Stimulated activated naive B cell treated with anti-CD40 and anti-IgM and Interleukin-4, amounts not matched to agents 10 μg/mL and 1 μg/mL and 100 μg/mL, for 72 hours (primary cell): ENCODE measurements at places on chromosomes 2 and 18.

DNA sequence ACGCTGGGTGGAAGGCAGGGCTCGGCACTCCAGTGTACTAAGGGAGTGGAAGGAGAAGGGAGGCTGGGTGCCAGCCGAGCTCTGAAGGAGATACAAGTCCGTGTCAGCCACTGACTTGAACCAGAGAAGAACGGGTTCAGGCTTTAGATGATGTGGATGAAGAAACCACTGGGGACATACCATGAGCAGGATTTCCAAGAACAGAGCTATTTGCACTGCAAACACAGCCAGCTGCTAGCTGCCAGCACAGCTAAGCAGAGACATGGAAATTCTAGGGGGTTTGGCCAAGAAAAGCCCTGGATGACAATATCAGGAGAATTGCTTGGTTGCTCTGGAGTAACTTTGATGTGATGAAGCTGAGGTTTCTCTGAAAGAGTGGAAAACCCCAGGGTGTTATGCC, 5.2 kb downstream of the CD207 start:
- DNase-seq = no peak

DNA sequence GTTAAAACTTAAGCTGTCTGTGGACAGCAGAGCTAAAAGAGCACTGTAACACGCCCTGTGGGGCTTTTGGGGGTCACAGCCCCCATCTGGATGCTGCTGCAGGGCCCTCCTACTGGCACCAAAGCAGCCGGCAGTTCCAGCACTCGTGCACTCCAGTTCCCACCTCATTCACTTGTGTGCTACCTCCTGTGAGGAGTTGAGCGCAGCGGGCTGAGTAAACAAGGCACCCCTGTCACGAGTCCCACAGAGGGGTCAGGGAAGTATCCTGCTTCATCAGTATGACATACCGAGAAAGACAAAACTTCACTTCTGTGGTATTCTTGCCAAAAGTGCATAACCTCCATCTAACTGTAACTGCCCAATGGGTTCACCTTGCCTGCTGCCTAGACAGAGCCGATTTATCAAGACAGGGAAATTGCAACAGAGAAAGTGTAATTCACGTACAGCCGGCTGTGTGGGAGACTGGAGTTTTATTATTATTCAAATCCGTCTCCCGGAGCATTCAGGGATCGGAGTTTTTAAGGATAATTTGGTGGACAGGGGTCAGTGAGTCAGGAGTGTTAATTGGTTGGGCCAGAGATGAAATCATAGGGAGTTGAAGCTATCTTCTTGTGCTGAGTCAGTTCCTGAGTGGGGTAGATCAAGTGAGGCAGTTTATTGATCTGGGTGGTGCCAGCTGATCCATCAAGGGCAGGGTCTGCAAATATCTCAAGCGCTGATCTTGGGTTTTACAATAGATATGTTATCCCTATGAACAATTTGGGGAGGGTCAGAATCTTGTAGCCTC, 41.6 kb downstream of the TMEM17 start:
- DNase-seq = no peak

- no peak for DNase-seq
Observed at GRCh38 chr2:157052685-157053224, 204.8 kb upstream of the GALNT5 start.

DNA sequence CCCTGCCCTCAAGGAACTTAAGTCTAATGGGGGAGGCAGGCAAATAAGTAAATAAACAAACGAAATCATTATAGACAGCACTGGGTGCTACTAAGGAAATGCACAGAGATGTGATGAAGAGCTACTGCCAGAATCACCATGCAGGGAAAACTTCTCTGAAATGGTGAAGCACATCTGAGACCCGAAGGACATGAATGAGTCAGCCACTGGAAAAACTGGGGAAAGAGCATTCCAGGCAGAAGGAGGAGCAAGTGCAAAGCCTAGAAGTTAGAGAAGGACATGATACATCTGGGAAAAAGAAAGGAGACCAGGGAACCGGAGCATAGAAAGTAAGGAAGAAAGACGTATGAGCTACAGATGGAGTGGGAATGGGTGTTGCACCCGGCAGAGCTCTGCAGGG, 56.8 kb downstream of the TGFA start:
- DNase-seq = no peak

DNA sequence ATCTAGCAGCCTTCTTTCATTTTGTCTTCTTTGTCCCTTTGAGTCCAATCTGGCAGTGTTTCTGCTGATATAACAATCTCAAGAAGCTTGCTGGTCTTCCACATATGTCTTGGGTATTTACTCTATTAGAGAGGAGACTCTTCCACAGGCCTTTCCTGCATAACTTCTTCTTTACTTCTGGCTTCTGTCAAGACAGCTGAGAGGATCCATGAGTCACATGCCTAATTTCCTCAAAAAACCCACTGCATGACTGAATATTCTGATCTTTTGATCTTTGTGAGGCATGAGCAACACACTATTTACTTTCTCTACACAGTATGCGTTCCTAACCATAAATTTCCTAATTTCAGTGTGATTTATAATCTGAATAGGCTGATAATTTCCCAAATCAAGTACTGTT, 5.1 kb upstream of the DCC start:
- DNase-seq = no peak

DNA sequence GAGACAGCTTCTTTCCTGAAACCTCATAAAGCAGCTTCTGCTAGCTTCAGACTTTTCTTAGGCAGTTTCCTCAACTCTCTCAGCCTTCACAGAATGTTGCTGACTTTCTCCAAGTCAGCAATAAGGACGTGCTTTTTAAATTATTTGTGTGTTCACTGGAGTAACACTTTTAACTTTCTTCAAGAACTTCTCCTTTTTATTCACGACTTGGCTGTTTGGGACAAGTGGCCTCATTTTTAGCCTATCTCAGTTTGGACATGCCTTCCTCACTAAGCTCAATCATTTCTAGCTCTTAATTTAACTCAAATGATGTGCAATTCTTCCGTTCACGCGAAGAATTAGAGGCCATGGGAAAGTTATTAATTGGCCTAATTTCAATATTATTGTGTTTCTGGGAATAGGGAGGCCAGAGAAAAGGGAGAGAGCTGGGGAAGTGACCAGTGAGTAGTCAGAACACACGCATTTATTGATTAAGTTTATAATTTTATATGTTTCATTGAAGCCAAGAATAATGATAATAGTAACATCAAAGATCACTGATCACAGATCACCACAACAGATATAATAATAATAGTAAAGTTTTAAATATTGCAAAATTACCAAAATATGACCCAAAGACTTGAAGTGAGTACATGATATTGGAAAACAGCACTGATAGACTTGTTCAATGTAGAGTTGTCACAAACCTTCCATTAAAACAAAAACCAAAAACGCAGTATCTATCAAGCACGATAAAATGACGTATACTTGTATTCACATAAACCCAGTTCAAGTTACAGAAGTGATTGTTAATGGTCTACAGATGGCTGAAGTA, 4.8 kb downstream of the REG1A start:
- no peak for DNase-seq
